ENCODE measurements at places on chromosomes 1 and 21. TPM values are rescaled to one million over a fixed set of nuclear protein-coding genes. Genes with fewer than 3 reads are reported as not detected.

DNA sequence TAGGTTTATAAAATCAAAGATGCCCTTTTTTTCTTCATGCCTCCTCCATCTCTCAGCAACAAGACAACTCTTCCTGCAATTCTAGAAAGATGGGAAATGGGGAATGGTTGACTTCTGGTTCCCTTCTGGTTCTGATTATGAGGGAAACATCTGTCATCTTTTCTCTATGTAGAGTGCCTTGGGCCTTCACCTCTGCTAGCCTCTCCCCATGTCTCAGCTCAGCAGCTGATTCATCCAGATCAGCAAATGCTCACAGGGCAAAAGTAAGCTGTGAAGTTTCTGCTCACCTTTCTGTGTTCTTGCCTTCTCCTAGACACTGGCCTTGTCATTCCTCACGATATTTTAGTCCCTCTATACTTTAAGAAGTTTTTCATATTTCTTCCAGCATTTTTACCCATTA lies 17.8 kb upstream of the BECN2 start:
- H3K4me3 ChIP-seq: no peak overlapping the region
- DNase-seq: no peak
- H3K27me3 ChIP-seq: no peaks in the 10 kb centered on the region

DNA sequence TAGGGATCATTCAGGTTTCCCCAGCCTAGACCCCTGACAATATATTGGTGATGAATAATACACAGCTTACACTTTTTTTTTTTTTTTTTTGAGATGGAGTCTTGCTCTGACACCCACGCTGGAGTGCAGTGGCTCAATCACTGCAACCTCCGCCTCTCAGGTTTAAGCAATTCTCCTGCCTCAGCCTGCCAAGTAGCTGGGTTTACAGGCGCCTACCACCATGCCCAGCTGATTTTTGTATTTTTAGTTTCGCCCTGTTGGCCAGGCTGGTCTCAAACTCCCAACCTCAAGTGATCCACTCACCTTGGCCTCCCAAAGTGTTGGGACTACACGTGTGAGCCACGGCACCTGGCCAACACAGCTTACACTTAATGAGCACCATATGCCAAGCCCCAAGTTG lies 7.2 kb downstream of the VASH2 start:
- peak overlapping the region; percentile 77 for H3K27ac ChIP-seq
- no peak overlapping the region for H3K4me3 ChIP-seq
- no peaks in the 10 kb centered on the region for H3K36me3 ChIP-seq
- peaks cover 12% of the 10 kb centered on the region for H3K4me1 ChIP-seq

DNA sequence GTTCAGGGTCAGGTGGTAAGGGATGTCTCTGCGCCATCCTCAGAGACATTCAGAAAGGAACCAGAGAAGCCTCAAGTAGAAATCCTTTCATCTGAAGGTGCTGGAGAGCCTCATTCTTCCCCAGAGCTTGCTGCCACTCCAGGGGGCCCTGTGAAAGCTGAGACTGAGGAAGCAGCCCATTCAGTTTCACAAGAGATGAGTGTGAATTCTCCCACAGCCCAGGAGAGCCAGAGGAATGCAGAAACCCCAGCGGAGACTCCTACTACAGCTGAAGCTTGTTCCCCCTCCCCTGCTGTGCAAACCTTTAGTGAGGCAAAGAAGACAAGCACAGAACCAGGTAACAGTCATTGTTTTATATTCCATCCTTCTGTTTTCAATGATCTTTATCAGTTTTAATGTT lies 38.7 kb downstream of the ZBTB40 start:
- no peak overlapping the region for H3K4me3 ChIP-seq
- H3K27ac ChIP-seq: no peak overlapping the region
- H3K4me1 ChIP-seq: no peaks in the 10 kb centered on the region
- no peak for DNase-seq
- H3K27me3 ChIP-seq: no peaks in the 10 kb centered on the region

GRCh38 chr1:97254731-97255463 lies 533.3 kb downstream of the PTBP2 start:
- no peaks in the 10 kb centered on the region for H3K27me3 ChIP-seq
- no peaks in the 10 kb centered on the region for H3K36me3 ChIP-seq
- no peak overlapping the region for H3K4me3 ChIP-seq
- no peaks in the 10 kb centered on the region for H3K4me1 ChIP-seq

GRCh38 chr1:245901037-245901436 lies 606.0 kb downstream of the SMYD3 start:
- DNase-seq: no peak
- no peak overlapping the region for H3K27ac ChIP-seq
- no peaks in the 10 kb centered on the region for H3K36me3 ChIP-seq
- H3K4me3 ChIP-seq: no peak overlapping the region
- H3K27me3 ChIP-seq: no peaks in the 10 kb centered on the region

- no peak overlapping the region for H3K27ac ChIP-seq
- H3K4me1 ChIP-seq: no peaks in the 10 kb centered on the region
- no peak for DNase-seq
- no peaks in the 10 kb centered on the region for H3K27me3 ChIP-seq
- no peaks in the 10 kb centered on the region for H3K36me3 ChIP-seq
Observed at GRCh38 chr1:33314416-33314815, 6.5 kb downstream of the A3GALT2 start.

GRCh38 chr21:36973986-36974850 lies 7.7 kb upstream of the HLCS start:
- H3K4me1 ChIP-seq: peaks cover 5% of the 10 kb centered on the region
- H3K27me3 ChIP-seq: no peaks in the 10 kb centered on the region
- H3K4me3 ChIP-seq: no peak overlapping the region
- no peak for DNase-seq

Gene OR6K3
- not detected for total RNA-seq

All from astrocyte (in vitro differentiated cells and primary cell).